ENCODE measurements at places on chromosomes 4 and X.
A peak's percentile ranks its signal among the peaks of the same experiment; 100 is the strongest.

DNA sequence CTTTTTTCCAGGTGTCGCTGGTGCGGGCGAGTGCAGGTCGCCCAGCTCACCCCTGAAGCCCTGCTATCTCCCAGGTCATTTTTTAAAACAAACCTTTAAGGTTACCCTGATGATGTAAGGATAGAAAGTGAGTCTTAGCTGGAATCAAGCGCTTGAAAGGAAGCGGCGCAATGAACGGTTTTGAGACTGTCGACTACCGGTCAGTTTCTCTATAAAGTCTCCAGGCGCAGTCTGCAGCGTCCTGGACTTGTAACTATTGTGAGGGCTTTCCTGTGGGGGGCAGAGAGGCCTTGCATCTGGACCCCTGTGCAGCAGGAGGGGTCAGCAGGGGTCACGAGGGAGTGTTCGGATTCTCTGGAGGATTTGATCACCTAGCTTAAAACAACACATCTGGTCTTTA lies 1.6 kb downstream of the KIT start:
- peak; percentile 2 for DNase-seq

- DNase-seq = no peak
Observed at GRCh38 chr4:1825326-1825725, 30.6 kb downstream of the LETM1 start.

GRCh38 chr4:94139931-94140612 lies 67.6 kb upstream of the SMARCAD1 start:
- DNase-seq = no peak

GRCh38 chr4:151538963-151539362 lies 130.0 kb downstream of the FHIP1A start:
- no peak for DNase-seq

- no peak for DNase-seq
Observed at GRCh38 chr4:80767944-80768343, 262.6 kb upstream of the BMP3 start.

DNA sequence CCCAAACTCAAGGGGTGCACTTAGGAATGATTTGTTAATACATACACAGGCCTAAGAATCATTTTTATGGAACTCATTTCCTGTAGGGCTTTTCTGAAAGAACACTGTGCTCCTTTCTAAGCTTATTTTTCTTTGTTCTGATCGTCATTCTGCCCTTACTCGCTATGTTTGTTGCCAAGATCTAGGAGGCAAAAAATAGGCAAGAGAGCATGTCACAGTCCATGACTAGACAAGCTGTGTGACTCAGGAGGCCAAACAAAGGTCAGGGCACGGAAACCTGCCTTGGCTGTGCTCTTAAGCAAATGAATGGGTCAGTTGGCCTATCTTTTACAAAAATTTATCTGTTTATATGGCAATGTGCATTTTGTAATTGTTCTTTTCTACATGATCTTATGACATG lies 42.5 kb upstream of the C1GALT1C1 start:
- no peak for DNase-seq

- no peak for DNase-seq
Observed at GRCh38 chr4:20618731-20619130, 81.5 kb upstream of the PACRGL start.

DNA sequence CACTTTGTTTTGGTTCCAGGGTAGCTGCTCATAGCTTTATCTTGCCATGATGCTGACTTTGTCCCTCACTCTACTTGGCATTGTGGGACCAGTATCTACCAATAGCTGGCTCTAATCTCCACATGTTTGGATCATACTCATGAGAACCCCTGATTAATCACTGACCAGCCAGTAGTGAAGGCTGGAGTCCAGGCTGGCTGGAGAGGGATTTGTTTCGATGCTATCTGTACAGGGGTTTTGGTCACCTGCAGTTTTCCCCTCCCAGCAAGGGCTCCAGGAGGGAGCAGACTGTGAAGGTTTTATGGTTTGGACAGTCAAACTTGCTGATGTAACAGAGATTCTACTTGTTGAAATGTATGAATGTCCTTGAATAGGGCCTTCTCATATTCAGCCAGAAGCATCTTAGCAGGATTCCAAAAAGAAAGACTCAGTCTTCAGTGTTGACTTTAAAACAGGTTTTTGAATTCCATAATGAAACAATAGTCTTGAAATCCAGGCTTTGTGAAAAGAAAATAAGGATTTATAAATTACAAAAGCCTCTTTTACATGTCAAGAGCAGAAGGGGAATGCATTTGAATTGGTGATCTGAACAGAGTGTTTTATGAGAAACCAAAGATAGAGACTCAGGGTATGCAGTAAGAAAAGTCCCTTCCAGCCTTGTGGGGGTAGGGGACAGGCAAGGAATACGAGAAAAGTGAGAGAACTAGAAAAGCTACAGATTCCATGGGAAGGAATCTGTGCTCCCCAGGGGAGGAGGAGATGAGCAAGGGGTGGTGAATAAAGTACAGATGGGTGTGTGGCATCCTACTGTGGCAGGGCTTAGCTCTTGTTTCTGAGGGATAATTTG lies 103.1 kb upstream of the SHISA3 start:
- DNase-seq = no peak

DNA sequence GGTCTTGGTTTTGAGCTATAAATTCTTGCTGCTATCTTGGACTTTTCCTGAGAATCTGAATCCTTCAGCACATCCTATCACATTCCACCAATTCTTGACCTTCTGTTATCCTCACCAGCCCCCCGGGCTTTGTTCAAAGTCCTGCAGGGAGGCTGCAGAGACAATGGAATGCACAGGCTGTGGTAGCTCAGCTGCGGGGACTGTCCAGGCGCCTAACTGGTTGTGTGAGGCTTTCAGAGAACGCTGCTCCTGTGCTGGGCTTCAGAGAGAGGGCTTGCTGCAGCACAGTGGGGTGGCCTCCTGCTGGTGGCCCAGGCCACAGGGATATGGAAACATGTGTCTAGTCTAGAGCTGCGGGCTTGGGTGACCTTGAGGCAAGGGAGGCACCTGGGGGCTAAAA lies 196.3 kb upstream of the GATB start:
- no peak for DNase-seq

DNA sequence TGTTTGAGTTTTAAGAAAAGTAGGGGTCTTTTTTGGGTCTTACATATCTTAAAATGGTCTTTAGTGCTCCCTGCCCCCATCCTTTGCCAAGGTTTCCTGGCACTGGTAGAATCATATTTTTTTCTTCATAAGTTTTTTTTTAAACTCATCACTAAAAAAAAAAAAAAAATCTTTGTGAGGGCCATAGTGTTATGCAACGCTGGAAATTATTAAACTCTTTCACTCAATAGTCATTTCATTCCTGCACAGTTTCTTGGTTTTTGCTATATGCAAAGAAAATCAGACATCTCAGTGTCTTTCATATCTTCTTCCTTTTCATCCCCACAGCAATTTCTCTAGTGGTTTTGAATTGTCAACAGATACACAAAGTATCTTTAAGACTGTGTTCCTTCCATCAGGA lies 95.6 kb downstream of the TMA16 start:
- DNase-seq = no peak
